ENCODE measurements at places on chromosomes 4 and X. TPM values are rescaled to one million over a fixed set of nuclear protein-coding genes. Genes with fewer than 3 reads are reported as not detected.

DNA sequence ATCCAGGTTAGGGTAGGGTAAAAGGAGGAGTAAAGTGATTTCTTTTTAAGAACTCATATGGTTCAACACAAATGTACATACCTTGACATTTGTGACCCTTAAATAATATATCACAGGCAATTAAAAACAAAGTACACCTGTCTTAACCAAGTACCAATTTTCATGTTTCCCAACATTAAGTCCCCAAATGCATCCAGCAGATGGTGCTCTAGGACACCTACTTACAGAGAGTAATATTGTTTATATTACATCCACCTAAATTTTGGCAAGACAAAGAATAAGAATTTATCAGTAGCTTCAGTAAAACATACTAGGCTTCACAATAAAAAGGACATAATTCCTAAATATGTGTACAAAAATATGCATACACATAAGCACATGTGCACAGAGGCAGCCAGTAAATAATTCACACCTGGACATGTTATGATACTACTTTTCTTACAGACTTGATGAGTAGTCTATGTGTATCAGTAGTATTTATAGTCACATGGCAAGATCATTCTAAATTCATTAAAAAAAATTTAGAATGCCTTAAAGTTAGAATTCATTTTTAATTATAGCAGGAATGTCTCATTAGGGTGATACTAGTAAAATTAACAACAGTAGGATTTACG lies 219.7 kb downstream of the DCLK2 start:
- DNase-seq: peak; percentile 21

Gene SH3BGRL
- 37.0 TPM for total RNA-seq

Gene ADAM29
- not detected for total RNA-seq

DNA sequence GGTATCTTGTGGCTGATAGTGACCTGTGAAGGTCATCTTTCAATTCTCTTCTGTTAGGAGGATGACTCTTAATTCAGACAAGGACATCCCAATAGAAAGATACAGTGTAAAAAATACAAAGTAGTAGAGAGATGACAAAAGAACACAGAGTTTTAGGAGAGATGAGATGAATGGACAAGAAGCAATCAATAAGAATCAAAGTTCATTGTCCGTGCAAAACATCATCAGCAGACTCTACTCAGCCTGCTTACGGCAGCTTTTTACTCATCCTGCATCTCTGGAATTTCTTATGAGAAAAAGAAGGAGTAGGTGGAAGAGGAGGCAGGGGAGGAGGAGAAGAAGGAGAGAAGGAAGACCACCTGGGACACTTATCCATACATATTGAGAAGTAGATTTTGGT lies 2131.7 kb downstream of the ARAP2 start:
- DNase-seq: no peak

GRCh38 chr4:176675810-176676209 lies 116.9 kb downstream of the VEGFC start:
- no peak for DNase-seq

Measured in transverse colon (tissue), 4 donors.